ENCODE measurements at places on chromosomes 12 and 14. TPM values are rescaled to one million over a fixed set of nuclear protein-coding genes. Genes with fewer than 3 reads are reported as not detected.

The RD3L gene
- total RNA-seq = not detected

The FAM222A gene
- 1.0 TPM for total RNA-seq

The AMN1 gene
- 11.7 TPM for total RNA-seq

The PPTC7 gene
- 11.4 TPM for total RNA-seq

The PPP4R3A gene
- 65.2 TPM for total RNA-seq

The SLC2A13 gene
- 5.7 TPM for total RNA-seq

The SYNDIG1L gene
- total RNA-seq = not detected

The SLC25A21 gene
- total RNA-seq = 1.7 TPM

The ZBTB42 gene
- 8.2 TPM for total RNA-seq

The LALBA gene
- total RNA-seq = not detected

The SCNN1A gene
- 0.24 TPM for total RNA-seq

The IL22 gene
- total RNA-seq = not detected

The LRR1 gene
- total RNA-seq = 8.3 TPM

The ATP2B1 gene
- total RNA-seq = 37.0 TPM

The PIWIL1 gene
- total RNA-seq = not detected

The HVCN1 gene
- total RNA-seq = 0.58 TPM

The CRACR2A gene
- 6.7 TPM for total RNA-seq

The KCNK10 gene
- total RNA-seq = not detected

The KRT71 gene
- not detected for total RNA-seq

The RNASE7 gene
- not detected for total RNA-seq

The VEZT gene
- 70.5 TPM for total RNA-seq

The CCNT1 gene
- 17.1 TPM for total RNA-seq

The TOMM20L gene
- not detected for total RNA-seq

The A2M gene
- 74.4 TPM for total RNA-seq

The SDSL gene
- 7.8 TPM for total RNA-seq

The HCAR2 gene
- total RNA-seq = not detected

The C1S gene
- total RNA-seq = 0.64 TPM

The HCAR1 gene
- 0.15 TPM for total RNA-seq

The SCN8A gene
- total RNA-seq = 7.1 TPM

The CIROP gene
- total RNA-seq = not detected

The ANO4 gene
- 0.05 TPM for total RNA-seq

The USP44 gene
- 0.41 TPM for total RNA-seq

The RNF212B gene
- total RNA-seq = not detected

The SLC6A12 gene
- 0.70 TPM for total RNA-seq

The NTN4 gene
- total RNA-seq = 211 TPM

The COX8C gene
- total RNA-seq = not detected

The KRT5 gene
- not detected for total RNA-seq

The RNU7-1 gene
- total RNA-seq = not detected

The TAS2R8 gene
- total RNA-seq = not detected

The PPP1R1A gene
- 0.15 TPM for total RNA-seq

The KCNA1 gene
- total RNA-seq = not detected

The PLBD1 gene
- 0.23 TPM for total RNA-seq

The ACOT6 gene
- total RNA-seq = not detected

The SMIM41 gene
- not detected for total RNA-seq

The EID3 gene
- total RNA-seq = 5.8 TPM

The AQP6 gene
- total RNA-seq = not detected

The P3H3 gene
- 87.9 TPM for total RNA-seq

The GRIP1 gene
- total RNA-seq = 0.39 TPM

The HCAR3 gene
- total RNA-seq = not detected

The CCDC184 gene
- 0.41 TPM for total RNA-seq

The CLEC2B gene
- 51.1 TPM for total RNA-seq

The ZDHHC22 gene
- total RNA-seq = not detected

The CELA1 gene
- not detected for total RNA-seq

The VWF gene
- total RNA-seq = 1,804 TPM

The CLEC4A gene
- not detected for total RNA-seq

The PPP1R36 gene
- total RNA-seq = not detected

The GPR84 gene
- not detected for total RNA-seq

The BCL2L14 gene
- not detected for total RNA-seq

The IAPP gene
- total RNA-seq = not detected

Measured in glomerular endothelial cell (primary cell).